Ascending aorta (tissue), 2 donors: ENCODE measurements at places on chromosomes 11 and 22. TPM values are rescaled to one million over a fixed set of nuclear protein-coding genes. Genes with fewer than 3 reads are reported as not detected.

The CD44 gene
- total RNA-seq = 188 TPM

- no peak for DNase-seq
These were observed 19.7 kb downstream of the NNMT start for GRCh38 chr11:114315749-114316368.

- DNase-seq = no peak
These were observed 799.3 kb downstream of the TBC1D22A start for GRCh38 chr22:47561766-47562165.

The MUC5AC gene
- total RNA-seq = 0.11 TPM

The HEPHL1 gene
- not detected for total RNA-seq

GRCh38 chr11:95123556-95123955, 33.9 kb downstream of the ENDOD1 start:
- no peak for DNase-seq

The OSM gene
- not detected for total RNA-seq

DNA sequence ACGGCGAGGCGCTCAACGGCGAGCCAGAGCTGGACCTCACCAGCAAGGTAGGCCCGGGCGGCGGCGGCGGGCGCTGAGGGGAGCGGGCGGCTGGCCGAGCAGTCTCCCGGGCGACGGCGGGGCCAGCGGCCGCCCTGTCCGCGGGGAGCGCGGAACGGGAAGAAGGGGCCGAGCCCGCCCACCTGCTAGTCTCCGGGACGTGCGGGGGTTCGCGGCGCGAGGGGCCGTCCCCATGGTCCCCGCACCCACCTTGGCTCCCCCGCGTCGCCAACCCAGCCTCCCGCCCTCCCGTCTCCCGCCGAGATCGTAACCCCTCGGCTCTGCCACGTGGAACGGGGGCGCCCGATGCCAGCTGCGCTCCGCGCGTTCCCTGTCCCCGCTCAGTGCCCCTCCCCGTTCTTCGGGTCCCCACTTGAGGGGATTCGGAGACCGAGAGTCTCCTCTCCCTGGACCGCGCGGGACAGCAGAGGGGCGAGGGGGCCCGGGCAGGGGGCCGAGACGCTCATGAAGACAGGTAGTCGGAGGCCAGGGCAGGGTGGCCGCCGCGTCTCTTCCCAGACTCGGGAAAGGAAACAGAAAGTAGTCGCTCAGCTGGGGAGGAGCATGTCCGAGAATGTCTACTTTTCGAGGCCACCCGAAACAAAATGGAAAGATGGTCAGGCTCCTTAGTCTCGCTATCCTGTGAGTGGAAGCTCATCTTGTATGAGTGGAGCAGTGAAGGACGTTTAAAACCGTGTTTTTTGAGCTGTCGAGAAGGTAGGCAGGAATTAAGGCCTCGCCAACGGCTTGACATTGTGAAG, 557 bp downstream of the GTPBP1 start:
- no peak for DNase-seq

DNA sequence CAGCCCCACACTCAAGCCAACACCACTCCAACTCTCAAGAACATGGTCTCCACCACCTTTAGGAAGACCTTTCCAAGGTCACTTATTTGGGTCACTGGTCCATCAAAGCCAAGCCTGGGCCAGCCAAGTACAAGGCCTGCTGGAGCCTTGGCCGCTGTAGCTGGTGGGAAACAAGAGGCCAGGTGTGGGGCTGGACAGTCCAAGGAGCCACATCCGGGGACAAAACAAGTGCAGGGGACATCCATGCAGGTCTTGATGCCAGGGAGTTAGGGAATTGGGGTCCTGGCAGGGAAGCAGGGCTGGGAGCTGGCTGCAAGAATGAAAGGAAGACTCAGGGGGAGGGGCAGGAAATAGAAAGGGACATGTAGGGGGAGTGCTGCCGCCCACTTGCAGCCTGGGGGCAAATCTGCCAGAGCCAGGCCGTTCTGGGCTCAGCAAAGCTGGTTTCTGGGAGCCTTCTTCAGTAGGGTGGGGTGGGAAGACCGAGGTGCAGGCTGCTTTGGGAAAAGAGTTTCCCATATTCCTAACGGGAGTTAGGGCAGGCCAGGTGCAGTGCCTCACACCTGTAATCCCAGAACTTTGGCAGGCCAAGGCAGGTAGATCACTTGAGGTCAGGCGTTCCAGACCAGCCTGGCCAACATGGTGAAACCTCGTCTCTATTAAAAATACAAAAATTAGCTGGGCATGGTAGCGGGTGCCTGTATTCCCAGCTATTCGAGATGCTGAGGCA, 69.5 kb upstream of the ATXN10 start:
- DNase-seq = no peak

DNA sequence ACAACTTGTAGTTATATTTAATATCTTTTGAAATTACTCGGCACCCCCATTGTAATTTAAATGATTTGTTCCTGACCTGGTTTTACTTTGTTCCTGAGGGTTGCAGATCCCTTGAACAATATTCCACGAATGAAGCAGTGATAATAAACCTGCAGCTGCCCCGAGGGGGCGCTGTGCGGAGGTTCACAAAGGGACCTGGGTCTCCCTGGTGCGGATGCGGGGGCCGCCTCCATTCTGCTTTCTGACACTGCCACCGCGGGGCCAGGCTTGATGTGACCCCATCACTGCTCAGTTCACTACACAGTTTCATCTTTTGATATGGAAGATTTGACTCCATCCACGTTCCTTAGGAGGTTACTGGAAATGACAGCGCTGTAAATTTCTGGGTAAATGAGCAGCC, 62.9 kb upstream of the PRODH start:
- DNase-seq = no peak

GRCh38 chr11:85279267-85279666, 347.9 kb downstream of the DLG2 start:
- DNase-seq = no peak

The MYBPC3 gene
- not detected for total RNA-seq
